BJ (cell line): ENCODE measurements at places on chromosomes 6 and 20. TPM values are rescaled to one million over a fixed set of nuclear protein-coding genes. Genes with fewer than 3 reads are reported as not detected.

The TRIM31 gene
- not detected in 2 replicates for polyA plus RNA-seq

The UBR2 gene
- polyA plus RNA-seq: 9.8 and 18.2 TPM in 2 replicates

The DDX43 gene
- polyA plus RNA-seq: 0.13 and 0.34 TPM in 2 replicates

The PREX1 gene
- 0.75 and 1.3 TPM in 2 replicates for polyA plus RNA-seq

The LPA gene
- polyA plus RNA-seq: not detected in 2 replicates

The SLC12A5 gene
- 0.61 and 0.70 TPM in 2 replicates for polyA plus RNA-seq

The SLC13A3 gene
- 3.5 and 3.7 TPM in 2 replicates for polyA plus RNA-seq

The TNXB gene
- polyA plus RNA-seq: 0.58 and 0.60 TPM in 2 replicates

The SAMD10 gene
- polyA plus RNA-seq: 0.88 and 1.4 TPM in 2 replicates

The LAMA2 gene
- 45.3 and 50.0 TPM in 2 replicates for polyA plus RNA-seq

The CALHM5 gene
- polyA plus RNA-seq: 4.4 and 6.6 TPM in 2 replicates

The PGC gene
- not detected in 2 replicates for polyA plus RNA-seq

The VNN1 gene
- not detected in 2 replicates for polyA plus RNA-seq

The ARMC2 gene
- polyA plus RNA-seq: 2.4 and 3.6 TPM in 2 replicates

The BPI gene
- polyA plus RNA-seq: 0.69 and 1.1 TPM in 2 replicates

The ID4 gene
- polyA plus RNA-seq: 2.2 and 3.1 TPM in 2 replicates

The SLPI gene
- 0.21 TPM in 1 of 2 replicates, not detected in the other for polyA plus RNA-seq

The TBXT gene
- polyA plus RNA-seq: not detected in 2 replicates

The CNBD2 gene
- 1.7 and 2.4 TPM in 2 replicates for polyA plus RNA-seq

The ATP6V1G2 gene
- polyA plus RNA-seq: 2.7 and 3.6 TPM in 2 replicates

The RIPK1 gene
- 19.5 and 20.2 TPM in 2 replicates for polyA plus RNA-seq

The WFDC12 gene
- polyA plus RNA-seq: not detected in 2 replicates

The KCNG1 gene
- 13.2 and 18.2 TPM in 2 replicates for polyA plus RNA-seq

The DUSP22 gene
- 5.6 and 9.8 TPM in 2 replicates for polyA plus RNA-seq

The ZCCHC3 gene
- 7.1 and 8.3 TPM in 2 replicates for polyA plus RNA-seq

The ITPA gene
- 26.6 and 35.0 TPM in 2 replicates for polyA plus RNA-seq

The BNIP5 gene
- polyA plus RNA-seq: not detected in 2 replicates
